Activated T-helper 2 cell treated with anti-CD3 and anti-CD28 coated beads, Interferon-gamma antibody, Interleukin-2, Interleukin-4, amounts not matched to agents 10 μg/mL and 5 μg/mL and 100 μg/mL, durations not matched to agents 14 hours and 24 hours and 36 hours (primary cell): ENCODE measurements at places on chromosomes 5 and 9. TPM values are rescaled to one million over a fixed set of nuclear protein-coding genes. Genes with fewer than 3 reads are reported as not detected.

The PLPP7 gene
- 0.21 TPM in 1 of 2 replicates, not detected in the other for total RNA-seq

The SLC36A2 gene
- total RNA-seq = not detected in 2 replicates

DNA sequence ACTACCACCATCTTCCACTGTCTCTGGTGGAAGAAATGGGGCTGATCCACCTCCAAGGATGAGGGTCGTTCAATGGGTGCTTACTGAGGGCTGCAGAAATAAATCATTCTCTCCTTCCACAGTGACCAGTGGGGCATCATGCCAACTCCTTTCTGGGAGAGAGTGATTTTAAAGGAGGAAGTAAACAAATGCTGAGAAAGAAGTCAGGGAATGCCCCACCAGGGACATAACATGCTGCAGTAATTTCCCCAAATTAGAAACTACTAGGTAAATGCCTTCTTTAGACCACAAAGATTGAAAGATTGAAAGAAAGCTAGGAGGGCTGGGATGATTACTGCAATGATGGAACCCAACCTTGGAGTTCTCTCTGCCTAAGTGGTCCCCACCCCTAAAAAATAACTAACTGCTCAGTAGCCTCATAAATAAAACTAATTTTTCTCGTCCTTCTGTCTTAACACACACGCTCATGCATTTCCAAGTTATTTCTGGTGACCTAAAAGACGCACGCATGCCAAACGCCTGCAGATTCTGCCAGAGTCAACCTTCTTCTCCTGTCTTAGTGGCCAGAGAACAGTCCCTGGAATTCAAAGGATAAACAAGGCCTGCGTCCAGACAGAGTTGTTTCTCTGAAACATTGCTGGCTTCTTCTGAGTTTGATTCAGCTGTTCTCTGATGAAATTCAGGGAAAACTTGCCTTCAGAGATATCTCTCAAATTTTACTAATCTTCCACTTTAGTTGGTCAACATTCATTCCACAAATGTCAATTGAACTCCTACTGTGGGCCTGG lies 250.0 kb downstream of the NR3C1 start:
- DNase-seq = no peak

GRCh38 chr5:139392678-139393496 lies 2.0 kb downstream of the PROB1 start:
- peak; percentile 84 for DNase-seq

GRCh38 chr9:27468462-27469110 lies 55.5 kb upstream of the IFNK start:
- no peak for DNase-seq

GRCh38 chr9:108012886-108013665 lies 523.5 kb upstream of the KLF4 start:
- DNase-seq = no peak

DNA sequence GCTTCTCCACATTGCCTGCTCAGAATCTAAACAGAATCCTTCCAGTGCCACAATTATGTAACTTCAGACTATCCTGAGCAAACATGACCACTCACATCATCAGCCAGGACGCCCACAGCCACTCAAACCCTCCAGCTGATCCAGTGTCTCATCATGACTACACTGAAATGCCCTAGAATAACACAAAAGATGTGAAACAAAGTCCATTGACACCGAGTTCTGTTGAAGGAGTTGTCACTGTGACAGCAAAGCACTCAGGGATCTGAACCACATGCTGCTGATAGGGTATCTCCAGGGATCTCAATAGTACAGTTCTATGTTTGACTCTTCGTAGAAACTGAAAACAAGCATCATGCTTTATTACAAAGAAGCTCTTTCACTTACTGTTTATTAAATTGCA lies 150.2 kb downstream of the GABBR2 start:
- DNase-seq = no peak
